ENCODE measurements at places on chromosomes 4 and X. TPM values are rescaled to one million over a fixed set of nuclear protein-coding genes. Genes with fewer than 3 reads are reported as not detected.

- no peak for DNase-seq
These were observed 15.5 kb upstream of the ASIC5 start for GRCh38 chr4:155881555-155881954.

GRCh38 chrX:35406386-35406785 lies 391.8 kb upstream of the MAGEB16 start:
- no peak for DNase-seq

DNA sequence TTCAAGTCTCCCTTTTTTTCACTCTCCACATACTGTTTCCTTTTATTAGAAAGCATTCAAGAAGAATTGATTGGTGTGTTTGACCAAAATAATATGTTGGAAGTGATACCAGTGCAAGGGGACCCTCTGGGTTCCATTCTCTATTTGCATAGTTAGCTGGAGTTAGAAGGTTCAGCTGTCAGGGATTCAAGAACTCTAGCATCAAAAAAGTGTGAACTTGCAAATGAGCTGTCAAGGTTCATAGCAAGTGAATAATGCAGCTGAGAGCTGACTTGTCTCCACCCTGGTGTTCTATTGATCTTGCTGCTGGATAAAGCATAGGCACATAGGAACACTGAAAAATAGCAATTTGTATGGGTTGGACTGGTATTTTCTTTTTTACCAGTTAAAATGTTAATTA lies 73.2 kb downstream of the SORBS2 start:
- no peak for DNase-seq

DNA sequence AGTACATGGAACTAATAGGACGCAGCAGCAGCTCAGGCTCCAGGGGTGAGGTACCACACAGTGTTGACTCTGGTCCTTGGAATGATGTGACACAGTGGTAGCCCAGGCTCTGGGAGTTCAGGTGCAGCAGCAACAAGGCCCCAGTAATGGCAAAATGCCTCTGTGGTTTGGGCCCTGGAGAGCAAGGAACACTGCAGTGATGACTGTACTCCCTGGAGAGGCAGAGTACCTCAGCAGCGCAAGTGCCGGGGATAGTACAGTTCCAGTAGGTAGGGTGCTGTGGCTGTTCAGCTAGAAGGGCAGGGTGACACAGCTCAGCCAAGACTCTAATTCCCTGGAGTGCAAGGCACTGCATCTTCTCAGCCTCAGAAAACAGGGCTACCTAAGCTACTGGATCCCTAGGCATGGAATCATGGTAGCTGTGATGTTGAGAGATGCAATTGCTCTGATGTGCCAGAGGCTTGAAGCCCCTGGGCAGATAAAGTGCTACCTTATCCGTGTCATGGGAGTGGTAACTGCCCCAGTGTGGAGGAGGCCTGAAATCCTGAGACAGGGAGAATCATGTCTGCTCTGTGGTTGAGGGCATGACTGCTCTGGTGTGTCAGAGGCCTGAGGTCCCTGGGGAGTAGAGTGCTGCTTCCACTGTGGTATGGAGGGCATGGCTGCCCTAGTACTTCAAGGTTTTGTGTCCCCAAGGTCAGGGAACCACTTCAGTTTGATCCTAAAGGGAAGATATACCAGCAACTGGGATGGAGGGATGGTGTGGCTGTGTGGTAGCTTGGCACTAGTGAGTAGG lies 55.2 kb downstream of the AREG start:
- no peak for DNase-seq

GRCh38 chr4:104022226-104022625 lies 302.4 kb upstream of the TACR3 start:
- no peak for DNase-seq

GRCh38 chr4:160175064-160175643 lies 1072.3 kb downstream of the RAPGEF2 start:
- DNase-seq = peak; percentile 44

- no peak for DNase-seq
These were observed 51.4 kb upstream of the MSANTD1 start for GRCh38 chr4:3197366-3198105.

DNA sequence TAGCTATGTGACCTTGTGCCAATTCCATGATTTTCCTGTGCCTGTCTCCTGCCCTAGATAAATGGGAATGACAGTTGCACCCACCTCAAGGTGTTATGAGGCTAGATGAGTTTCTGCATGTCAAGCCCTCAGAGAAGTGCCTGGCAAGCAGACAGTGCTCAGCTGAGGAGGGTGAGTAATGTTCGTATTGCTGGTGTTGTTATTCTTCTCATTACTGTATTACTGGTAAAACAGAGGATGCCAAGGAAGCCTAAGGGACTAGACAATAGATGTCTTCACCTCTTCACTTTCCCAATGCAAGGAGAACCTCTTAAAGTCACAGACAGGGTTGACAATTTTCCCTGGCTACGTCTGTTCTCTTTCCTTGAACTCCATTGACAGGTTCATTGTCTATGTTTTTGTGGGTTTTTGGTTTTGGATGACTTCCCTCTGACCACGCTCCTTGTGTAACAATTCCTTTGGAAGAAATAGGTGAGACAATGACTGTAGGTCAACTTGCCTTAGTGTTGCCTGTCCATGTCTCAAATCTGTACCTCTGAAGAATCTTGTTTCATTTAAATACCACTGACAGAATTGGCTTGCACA lies 19.2 kb downstream of the ETDC start:
- DNase-seq = no peak

- DNase-seq = no peak
These were observed 348.8 kb downstream of the GBA3 start for GRCh38 chr4:23041501-23041900.

GRCh38 chrX:86237482-86237881 lies 89.2 kb downstream of the DACH2 start:
- DNase-seq = no peak

- no peak for DNase-seq
These were observed 55.6 kb upstream of the FRAS1 start for GRCh38 chr4:78001531-78001930.

GRCh38 chr4:90051999-90052398 lies 75.2 kb upstream of the CCSER1 start:
- DNase-seq = no peak

GRCh38 chrX:105744946-105745345 lies 77.4 kb upstream of the NRK start:
- DNase-seq = no peak

GRCh38 chrX:32530802-32531403 lies 680.4 kb downstream of the DMD start:
- DNase-seq = peak; percentile 63

DNA sequence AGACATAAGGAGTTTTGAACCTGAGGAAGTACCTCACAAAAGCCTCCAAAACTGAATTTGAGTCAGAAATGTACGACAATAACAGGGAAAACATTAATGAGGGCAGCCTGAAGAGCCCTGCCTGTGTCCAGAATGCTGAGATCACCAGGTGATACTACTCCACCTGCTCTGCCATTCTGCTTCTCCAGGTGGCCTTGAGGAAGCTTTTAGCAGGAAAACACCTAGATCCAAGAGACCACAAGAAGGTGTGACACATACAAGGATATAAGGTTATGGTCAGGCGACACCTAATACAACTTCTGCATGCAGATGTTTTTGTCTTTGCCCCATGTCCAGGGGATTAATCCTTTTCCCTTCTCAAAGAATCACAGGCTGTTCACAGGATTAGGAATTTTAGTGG lies 15.3 kb downstream of the SOWAHB start:
- DNase-seq = peak; percentile 66

Gene SYNPO2
- not detected for total RNA-seq

Gene FGFBP2
- total RNA-seq = not detected

Gene KIAA1210
- total RNA-seq = not detected

Gene SSX1
- total RNA-seq = not detected

Gene LIAS
- 5.5 TPM for total RNA-seq

Gene INTS6L
- total RNA-seq = 0.36 TPM

Gene ANOS1
- total RNA-seq = not detected

Gene SAGE1
- not detected for total RNA-seq

Gene GPR50
- not detected for total RNA-seq

Gene TLR8
- total RNA-seq = not detected

Gene ODAM
- total RNA-seq = not detected

Data from HT-29 (cell line).